ENCODE measurements at places on chromosomes 4 and X. TPM values are rescaled to one million over a fixed set of nuclear protein-coding genes. Genes with fewer than 3 reads are reported as not detected.

GRCh38 chr4:101252721-101253120 lies 94.6 kb downstream of the PPP3CA start:
- DNase-seq = peak; percentile 26

DNA sequence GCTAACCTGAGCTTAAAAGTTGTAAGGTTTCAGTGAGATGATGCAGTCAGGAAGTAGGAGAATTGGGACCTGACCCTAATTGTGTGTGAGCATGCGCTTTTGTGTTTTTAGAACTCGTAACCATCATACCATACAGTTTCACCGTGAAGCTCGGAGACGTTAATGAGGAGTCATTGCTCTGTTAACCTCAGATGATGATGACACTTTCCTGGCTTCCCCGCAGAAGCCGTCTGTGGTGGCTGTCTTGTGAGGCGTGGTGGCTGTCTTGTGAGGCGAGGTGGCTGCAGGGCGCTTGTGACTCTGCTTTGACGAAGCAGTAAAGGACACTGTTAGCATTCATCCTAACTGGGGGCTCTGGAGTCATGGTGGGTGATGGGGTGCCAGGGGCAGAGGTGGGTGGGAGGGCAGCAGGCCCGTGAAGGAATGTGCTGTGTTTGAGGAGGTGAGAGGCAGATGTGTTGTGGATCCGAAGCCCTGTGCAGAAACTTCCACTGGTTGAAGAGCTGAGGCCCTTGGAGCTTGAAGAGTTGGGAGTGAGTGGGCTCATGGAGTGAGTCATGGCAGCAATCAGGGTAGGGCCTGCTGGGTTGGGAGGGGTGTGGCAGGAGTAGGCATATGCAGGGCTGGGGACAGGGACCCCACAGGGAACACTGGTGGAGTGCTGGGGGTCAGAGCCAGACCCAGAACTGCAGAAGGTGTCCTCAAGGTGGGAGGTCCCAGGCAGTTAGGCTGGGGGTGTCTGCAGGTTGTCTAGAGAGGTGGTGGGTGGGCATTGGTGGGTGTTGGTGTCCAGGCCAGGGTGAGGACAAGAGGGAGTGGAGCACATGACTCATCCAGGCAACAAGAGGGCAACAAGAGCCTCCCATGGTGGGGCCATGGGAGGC lies 57.4 kb downstream of the NSD2 start:
- no peak for DNase-seq

GRCh38 chrX:107504006-107504405 lies 54.6 kb downstream of the FRMPD3 start:
- no peak for DNase-seq

DNA sequence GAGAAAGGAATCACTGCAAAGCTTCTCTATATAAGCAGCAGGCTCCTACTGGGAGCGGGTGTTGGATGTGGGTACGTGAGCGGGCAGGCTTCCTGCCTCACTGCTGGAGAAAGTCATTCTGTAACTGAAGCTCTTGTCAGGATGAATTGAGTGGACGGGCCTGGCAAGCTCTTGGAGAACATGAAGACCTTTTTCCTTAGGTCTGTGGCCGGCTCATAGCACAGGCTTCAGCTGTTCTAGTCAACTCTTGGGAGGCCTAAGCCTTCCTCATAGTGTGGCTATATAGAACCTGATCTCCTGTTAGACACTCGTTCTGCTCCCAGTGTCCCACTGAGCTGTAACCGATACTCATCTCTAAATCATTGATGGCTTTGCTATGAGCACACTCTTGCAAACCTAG lies 108.2 kb upstream of the GPC4 start:
- DNase-seq = no peak

The DCAF4L1 gene
- 0.25 TPM for total RNA-seq

GRCh38 chr4:16066586-16067128 lies 17.2 kb downstream of the PROM1 start:
- no peak for DNase-seq

DNA sequence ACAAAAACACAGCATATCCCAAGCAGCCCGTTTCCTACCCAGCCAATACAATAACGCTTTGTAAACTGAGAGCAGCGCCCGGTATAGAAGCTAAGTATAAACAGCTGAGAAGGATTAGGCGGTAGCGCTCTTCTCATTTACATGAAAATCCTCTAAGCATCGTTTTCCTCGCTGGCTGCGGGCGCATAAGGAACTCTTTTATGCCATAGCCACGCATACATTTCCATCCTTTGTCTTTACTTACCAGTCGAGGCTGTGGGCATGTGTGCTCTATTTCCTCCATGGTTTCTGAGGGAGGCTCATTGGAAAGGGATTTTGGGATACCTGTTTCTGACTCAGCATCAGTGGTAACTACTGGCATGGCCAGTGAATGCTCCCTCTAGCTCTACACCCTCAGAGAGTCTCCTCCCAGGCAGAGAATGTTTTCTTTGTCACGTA lies 383 bp downstream of the PCYT1B start:
- DNase-seq = peak; percentile 5

The GLRA3 gene
- total RNA-seq = not detected

GRCh38 chr4:171812333-171812664 lies 905 bp upstream of the GALNTL6 start:
- DNase-seq = no peak

The CCDC110 gene
- 4.2 TPM for total RNA-seq

GRCh38 chrX:63466690-63467089 lies 115.6 kb upstream of the SPIN4 start:
- DNase-seq = no peak

The FHL1 gene
- 41.9 TPM for total RNA-seq

The MTMR1 gene
- 21.6 TPM for total RNA-seq

DNA sequence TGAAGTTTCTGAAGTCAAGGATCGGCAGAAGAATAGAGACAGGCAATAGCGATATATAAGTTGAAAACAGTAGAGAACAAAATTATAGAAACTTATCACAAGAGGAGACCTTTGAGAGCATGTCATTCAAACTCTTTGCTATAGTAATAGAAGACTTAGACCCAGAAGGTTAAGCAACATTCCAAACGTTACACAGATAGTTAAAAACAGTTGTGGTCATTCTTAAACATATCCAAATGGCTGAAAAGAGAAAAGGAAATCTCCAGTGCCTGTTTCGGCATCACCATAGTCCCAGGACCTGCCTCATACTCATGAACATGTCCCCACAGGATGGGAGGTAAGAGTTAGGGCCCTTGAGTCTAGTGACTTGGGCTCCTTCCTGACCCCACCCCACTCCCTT lies 258.1 kb upstream of the NOCT start:
- no peak for DNase-seq

The RS1 gene
- not detected for total RNA-seq

- DNase-seq = no peak
These were observed 120.4 kb downstream of the CT47B1 start for GRCh38 chrX:120755066-120755846.

- no peak for DNase-seq
These were observed 476.3 kb downstream of the CCSER1 start for GRCh38 chr4:90603540-90603939.

DNA sequence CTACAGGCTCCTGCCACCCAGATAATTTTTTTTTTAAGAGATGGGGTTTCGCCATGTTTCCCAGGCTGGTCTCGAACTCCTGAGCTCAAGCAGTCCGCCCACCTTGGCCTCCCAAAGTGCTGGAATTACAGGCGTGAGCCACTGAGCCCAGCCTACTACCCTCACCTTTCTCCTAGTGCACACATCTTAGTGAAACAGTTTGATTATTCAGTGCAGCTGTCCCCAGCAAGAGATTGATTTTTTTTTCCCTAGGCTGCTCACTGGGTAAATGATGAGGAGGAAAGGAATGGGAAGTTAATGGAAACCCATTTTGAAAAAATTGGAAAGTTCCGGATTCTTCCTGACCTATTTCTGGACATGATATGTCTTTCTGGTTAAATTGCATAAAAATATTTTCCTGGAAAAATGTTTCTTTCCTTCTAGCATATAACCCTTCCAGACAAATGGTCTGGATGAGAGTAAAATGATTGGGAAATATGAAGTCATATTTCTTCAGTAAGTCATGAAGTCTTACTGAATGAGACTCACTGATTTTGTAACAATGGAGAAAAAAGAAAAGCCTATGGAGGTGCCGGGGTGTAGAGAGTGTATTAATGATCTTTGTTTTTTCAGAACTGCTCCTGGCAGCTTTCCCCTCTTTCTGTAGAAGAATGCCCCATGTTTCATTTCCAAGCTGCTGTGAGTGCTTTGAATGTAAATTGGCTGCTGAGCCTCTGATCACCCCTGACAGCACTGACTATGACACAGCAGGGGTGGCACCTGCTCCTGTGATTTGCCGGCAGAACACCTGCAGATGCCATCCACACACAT lies 19.5 kb upstream of the ZNF41 start:
- peak; percentile 85 for DNase-seq

The G3BP2 gene
- total RNA-seq = 407 TPM

GRCh38 chr4:2800691-2801596 lies 8.1 kb downstream of the SH3BP2 start:
- DNase-seq = peak; percentile 61

The OTOP1 gene
- total RNA-seq = not detected

The GLRB gene
- 3.0 TPM for total RNA-seq

The SPACA5 gene
- total RNA-seq = not detected

The MAGEH1 gene
- total RNA-seq = 11.4 TPM

GRCh38 chr4:14169460-14169859 lies 541.9 kb upstream of the BOD1L1 start:
- DNase-seq = peak; percentile 62

Measured in fibroblast of the aortic adventitia (primary cell).